HepG2 (cell line): ENCODE measurements at places on chromosomes 4 and X.

- no peak for DNase-seq
Measured at GRCh38 chr4:111480510-111480909, 664.7 kb upstream of the FAM241A start.

GRCh38 chr4:182213004-182213403, 30.2 kb upstream of the TENM3 start:
- no peak for DNase-seq

DNA sequence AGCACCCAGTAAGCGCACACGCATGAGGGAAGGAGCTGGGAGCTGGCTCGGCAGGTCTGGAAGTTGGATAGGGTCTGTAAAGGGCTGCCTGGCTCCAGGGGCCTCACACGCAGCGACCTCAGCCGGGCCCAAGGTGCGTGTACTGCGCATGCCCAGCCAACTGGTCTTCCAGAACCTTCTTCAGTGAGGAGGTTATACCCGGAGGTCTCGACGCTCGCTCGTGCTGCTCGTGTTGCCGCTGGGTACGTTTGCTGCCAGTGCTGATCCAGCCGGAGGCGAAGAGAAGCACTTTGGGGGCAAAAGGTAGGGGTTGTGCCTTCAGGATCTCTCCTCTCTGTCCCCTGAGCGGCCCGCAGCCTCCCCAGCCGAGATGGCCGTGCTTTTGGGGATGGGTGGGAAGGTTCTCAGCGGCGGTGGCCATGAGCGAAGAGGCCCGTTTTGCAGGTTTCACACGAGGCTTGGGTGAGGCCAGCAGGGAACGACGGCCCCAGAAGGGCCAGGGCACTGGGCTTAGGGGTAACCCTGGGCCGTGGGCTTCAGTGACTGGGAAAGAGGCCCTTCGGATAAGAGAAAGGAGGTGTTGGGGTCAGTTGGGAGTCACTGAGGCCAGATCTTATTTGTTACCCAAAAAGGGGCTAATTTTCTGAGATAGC, 3.8 kb upstream of the CXCL9 start:
- no peak for DNase-seq

GRCh38 chr4:123878976-123879375, 482.4 kb downstream of the SPRY1 start:
- no peak for DNase-seq

DNA sequence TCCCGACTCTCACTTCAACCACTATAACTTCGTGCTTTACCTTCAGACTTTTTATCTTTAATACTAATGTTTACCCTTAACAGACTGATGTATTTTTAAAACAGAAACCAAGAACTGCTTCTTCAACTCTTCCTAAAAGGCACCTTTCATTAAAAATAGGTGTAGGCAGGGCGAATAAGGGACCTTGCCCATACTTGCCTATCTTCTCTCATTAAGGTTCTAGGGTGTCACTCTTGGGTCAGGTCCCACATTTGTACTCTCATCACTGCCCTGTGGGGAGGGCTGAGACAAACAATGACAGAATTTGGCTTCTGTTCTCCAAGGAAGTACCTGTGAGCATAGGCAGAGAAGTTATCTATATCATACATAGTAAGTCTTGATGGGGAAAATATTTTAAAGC, 69.7 kb downstream of the ANKRD50 start:
- DNase-seq = no peak

DNA sequence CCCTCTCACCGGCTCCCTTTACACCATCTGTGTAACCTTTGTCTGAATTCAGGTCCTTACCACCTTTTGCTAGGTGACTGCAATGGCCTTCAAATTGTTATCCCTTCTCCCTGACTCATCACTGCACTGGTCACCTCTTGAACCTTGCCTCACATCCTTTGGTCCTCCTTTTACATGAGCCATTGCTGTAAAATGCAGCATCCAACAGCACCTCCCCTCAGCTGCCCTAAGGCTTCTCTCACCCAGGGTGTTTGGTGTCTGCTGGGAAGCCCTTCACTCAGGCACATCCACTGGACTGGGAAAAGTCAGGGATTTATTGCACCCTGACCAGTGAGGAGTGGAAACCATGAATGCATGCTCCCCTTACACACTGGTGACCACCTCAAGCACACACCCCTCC, 192.5 kb upstream of the GATB start:
- DNase-seq = no peak

DNA sequence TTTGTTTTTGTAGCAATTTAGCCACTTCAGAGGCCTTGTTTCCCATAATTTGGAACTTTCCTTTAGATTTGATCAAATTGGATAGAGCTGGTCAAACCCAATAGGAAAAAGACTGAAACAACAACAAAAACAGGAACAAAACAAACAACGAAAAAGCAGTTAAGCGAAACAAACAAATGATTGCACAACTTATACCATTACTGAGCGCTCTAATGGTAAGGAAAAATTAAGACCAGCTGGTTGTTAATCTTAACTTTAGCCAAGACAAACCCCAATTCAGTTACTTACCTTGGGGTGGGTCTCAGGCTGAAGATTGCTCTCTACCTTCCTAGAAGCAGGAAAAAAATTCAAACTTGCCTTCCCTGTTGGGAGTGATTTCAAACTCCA, 38.3 kb downstream of the SPCS3 start:
- DNase-seq = no peak

DNA sequence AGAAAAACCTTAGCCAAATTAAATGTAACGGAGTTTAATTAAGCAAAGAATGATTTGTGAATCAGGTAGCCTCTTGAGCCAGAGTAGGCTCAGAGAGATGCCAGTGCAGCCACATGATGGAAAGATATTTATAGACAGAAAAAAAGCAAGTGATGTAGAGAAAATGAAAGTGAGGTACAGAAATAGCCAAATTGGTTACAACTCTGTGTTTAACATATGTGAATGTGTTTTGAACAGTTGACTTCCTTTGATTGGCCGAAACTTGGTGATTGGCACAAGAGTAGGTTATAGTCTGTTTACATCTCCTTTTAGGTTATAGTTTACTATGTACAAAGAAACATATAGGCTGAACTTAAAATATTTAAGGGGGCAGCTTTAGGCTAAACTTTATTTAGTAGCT, 459.9 kb upstream of the BOD1L1 start:
- no peak for DNase-seq

GRCh38 chrX:103002576-103002975, 61.4 kb downstream of the BEX1 start:
- DNase-seq = no peak

- DNase-seq = no peak
Measured at GRCh38 chr4:29970626-29971025, 749.5 kb upstream of the PCDH7 start.

- DNase-seq = no peak
Measured at GRCh38 chr4:108159845-108160244, 8.9 kb downstream of the LEF1 start.

- DNase-seq = peak; percentile 18
Measured at GRCh38 chr4:3291411-3291968, 1.3 kb upstream of the RGS12 start.

DNA sequence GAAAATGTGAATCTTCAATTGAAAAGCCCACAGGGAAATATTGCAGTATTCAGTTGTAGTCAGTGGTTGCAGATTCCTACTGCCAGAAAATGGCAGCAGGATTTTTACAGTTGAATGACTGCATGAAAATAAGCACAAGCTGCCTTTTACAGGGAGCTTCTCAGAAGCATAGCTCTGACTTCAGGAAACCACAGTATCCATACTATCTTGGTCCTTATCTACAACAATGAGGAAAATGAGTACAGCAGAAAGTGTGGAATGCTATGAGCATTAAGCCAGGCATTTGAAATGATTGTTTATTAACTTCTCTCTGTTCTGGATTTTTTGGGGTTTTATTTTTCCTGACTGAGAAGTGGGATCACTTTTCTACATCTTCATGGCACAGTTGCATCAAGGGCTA, 34.6 kb upstream of the PRRG1 start:
- no peak for DNase-seq

DNA sequence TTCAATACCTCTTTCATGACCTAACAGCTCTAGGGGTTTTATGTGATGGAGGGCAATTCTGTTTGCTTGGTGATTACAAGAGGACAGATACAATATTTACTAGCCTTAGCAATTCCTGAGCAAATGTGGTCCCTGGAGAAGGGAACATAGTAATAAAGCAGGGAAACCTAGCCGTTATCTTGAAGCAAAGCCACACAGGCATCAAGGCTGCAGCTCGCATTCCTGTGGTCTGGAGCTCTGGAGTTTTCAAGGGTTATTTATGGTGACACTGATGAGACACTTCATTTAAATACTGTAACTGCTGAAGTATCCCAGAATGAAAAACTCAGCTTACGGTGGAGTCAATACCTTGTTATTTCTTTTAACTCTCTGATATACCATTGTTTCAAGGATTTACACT, 66.8 kb downstream of the AFF2 start:
- no peak for DNase-seq

DNA sequence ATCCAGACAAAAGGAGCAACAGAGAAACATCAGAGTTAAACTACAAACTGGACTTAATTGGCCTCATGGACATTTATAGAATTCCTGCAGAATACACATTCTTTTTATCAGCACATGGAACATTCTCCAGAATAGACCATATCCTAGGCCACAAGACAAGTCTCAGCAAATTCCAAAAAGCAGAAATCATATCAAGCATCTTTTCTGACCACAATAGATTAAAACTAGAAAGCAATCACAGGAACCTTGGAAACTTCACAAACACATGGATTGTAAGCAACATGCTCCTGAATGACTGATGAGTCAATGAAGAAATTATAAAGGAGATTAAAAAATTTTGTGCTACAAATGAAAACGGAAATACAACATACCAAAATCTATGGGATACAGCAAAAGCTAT, 526.7 kb downstream of the PCDH7 start:
- DNase-seq = no peak

GRCh38 chr4:106775636-106776035, 260.5 kb downstream of the DKK2 start:
- peak; percentile 13 for DNase-seq

- DNase-seq = no peak
Measured at GRCh38 chrX:71099736-71100135, 4.1 kb downstream of the FOXO4 start.

- no peak for DNase-seq
Measured at GRCh38 chrX:43018031-43018430, 240.1 kb upstream of the PPP1R2C start.

DNA sequence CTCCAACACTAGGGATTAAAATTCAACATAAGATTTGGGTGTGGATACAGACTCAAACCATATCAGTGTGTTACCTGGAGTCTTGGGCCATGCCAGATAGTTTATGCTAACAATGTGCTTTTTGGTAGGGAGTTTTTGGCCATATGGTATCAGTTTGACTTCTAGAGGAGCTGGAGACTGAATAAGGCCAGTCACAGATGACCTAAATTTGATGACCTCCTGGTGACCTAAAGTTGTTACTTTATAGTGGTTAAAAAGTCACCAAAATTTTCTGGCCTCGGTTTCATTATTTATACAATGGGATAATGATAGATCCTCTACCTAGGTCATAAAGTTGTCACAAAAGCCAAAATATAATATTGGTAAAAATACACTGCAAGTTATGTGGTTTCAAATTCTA, 877.1 kb downstream of the RAPGEF2 start:
- DNase-seq = no peak

DNA sequence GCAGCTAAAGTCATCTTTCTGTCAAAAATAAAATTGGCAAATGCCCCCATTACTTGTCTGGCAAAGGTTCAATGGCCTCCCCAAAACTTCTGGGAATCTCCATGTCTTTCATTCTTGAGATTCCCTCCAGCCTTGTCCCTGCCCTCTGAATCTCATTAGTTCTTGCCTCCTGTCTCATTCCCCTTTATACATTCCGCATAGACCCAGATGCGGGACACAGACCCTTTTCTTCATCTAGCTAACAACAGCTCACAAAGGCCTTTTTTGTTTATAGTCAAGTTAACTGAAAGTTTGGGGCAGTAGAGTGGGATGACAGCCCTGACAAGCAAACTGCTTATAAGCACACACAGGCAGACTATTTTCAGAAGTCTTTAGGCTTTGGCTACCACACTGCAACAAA, 306.1 kb upstream of the FAM241A start:
- no peak for DNase-seq

DNA sequence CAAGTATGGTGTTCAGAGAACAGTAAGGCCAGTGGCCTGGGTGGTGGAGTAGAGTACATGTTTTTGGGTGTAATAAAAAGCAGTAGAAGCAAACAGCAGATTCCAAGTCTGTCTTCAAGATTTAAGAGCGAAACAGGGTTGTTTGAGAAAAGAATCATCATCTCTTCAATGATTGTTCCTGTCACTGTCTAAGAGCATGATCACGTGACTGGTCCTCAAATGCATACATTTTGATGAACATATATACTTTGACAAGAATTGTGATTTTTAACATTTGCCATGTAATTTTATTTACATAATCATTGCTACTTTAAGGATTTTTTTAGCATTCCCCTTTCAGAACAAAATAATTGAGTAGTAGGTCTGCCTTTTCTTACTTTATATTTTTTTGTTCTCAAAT, 252.6 kb upstream of the GPR101 start:
- DNase-seq = no peak

DNA sequence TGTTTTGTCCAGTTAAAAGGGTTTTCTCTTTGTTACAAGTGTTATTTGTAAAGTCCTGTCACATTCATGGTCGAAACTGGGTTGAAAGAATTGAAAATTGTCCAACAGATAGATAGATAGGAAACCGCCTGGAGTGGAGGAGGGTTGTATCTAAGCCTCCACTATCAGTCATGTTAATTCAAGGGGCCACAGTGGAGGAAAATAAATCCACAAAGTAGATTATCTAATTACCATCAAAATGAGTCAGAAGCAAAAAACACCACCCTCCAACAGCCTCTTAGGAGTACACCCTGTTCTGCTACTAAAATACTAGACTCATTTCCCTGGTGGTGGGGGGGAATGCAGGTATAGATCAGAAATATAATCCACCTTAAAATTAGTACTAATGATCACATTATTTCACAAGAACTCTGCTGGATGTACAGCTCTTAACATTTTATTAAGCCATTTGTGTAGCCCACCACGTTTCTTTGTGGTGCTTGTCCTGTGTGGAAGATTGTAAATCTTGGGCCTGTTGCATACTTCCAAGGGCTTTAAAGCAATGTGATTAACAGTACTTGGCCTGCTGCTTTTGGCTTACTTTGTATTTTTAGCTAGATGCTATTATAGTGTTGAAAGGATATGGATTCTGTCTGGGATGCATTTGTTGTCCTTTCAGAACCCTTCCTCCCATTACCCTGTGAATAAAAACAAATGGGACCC, 26.8 kb downstream of the RBBP7 start:
- DNase-seq = no peak

- DNase-seq = no peak
Measured at GRCh38 chr4:181364504-181364903, 878.7 kb upstream of the TENM3 start.

DNA sequence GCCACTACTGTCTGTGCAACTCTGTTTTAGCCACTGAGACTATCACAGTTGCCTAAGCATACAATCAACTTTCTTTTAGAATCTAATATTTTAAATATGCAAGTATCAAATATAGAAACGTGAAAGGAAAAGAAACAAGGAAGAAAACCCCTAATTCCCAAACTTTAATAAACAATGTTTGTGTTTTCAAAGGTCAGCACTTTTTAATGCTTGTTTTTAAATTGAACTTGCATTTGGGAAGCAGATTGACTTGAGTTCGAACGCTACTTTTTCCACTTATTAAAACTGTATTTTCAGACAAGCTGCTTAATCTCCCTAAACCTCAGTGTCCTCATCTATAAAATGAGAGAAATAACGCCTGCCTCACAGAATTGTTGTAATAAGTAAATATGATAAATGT, 185.8 kb upstream of the GPC4 start:
- DNase-seq = no peak

GRCh38 chr4:1193206-1194009, 21.0 kb upstream of the SPON2 start:
- no peak for DNase-seq
